ENCODE measurements at places on chromosomes 12 and 14.

- DNase-seq: no peak
These were observed 2.4 kb downstream of the LGR5 start for GRCh38 chr12:71441836-71442566.

DNA sequence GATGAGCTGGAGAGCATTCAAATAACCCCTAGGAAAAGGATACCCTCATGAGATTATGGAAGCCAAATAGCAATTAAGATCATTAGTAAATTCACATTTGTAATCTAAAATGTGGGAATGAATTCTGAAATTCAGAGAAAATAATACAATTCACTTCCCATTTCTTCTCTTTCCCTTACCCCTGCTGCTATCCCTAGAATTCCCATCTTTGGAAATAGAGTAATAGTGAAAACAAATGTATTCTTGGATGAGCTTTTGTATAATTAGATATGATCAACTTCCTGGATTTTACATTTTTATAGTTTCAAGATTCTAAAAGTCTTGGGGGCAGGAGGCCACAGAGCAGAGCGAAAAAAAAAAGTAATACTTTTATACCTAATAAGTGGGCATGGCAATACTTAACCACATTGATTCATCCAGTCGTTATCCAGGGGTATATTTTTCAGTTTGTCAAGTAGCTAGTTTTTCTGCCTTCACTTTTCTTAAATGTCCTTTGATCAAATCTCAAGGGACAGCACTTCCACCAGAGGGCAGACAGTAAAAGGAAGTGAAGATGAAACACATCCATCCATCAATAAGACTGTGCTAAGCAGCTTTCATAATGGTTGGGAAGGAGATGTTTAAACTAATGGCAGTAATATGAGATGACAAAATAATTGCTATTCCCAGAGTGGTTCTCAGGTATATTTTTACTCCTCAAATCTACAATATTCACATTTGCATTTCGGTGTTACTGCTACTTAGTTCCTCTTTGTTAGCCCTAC lies 401.3 kb downstream of the DIO2 start:
- no peak for DNase-seq

DNA sequence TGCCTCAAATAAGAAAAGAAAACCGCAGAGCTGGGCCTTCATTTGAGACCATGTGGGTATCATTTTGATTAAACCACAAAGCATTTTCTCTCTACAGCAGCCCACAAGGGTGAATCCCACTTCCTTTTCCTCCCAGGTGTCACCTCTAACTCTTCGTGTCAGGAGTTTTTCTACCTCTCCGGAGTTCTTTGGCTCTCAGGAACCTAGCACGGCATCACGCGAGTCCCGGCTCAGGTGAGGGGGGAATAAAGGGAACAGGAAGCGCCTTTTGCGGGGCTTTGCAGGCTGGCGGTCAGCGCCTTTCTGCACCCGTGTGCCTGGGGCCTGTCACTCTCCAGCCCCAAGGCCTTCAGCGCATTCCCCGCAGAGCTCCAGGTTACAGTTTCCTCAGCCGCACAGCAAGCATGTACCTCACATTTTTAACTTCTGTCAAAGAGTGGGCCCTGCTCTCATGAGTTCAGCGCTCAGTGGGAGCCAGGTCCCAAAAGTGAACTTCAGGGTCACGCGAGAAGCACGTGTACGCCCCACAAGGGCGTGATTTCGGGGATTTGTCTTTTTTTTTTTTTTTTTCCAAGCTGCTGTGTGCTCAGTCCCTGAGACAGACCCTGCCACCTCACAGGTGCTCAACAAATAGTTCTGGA lies 740 bp upstream of the PRPF40B start:
- DNase-seq: peak; percentile 28

DNA sequence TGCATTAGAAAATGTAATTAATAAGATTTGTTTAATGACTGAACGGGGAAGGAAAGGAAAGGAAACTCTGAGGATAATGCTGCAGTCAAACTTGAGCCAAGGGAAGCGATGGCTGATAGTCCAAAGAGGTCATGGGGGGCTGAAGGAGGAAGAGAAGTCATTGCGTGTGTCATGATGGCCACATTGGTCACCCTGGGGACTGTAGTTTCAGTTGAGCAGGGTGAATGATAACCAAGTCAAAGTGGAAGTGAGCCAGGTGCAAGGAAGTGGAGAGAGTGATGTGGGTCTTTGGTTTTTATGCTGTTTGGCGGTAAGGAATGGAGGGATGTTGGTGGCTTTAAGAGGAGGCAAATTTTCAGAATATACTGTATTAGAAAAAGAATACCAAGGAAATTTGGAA lies 21.6 kb downstream of the C12orf75 start:
- no peak for DNase-seq

GRCh38 chr12:31570880-31571279 lies 20.1 kb downstream of the DENND5B start:
- DNase-seq: no peak

DNA sequence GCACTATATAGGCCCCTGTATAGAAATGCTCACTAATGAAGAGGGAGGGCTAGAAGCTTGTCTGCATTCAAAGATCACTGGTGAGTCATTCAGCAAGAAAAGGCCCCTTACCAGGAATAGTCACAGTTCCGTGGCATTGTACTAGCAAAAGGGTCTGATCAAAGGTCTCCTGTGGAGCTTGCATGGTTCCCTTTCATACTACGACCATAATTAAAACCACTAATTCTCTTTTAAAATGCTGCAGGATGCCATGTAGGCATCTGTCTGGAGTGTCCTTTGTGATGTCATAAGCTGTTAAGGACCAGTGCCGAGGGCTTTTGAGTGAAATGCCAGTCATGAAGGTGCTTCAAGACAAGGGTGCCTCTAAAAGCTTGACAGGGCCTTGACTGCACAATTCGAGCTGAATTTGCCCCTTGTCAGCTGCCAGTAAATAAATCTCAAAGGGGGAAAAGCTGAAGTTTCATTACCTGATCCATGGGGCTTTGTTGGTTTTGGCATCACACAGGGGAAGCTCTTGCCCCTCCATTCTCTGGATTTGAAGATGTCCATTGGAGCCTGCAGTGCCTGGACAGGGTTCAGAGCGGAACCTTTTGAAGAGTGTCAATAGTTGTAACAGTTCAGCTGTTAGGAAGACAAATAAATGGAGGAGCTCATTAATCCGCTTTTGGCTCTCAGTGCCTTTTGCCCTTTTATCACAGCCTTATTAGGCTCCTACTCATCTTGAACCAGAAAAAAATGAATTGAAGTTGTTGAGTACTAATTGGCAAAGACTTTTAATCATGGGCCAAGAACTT lies 69.1 kb downstream of the TMEM260 start:
- no peak for DNase-seq

DNA sequence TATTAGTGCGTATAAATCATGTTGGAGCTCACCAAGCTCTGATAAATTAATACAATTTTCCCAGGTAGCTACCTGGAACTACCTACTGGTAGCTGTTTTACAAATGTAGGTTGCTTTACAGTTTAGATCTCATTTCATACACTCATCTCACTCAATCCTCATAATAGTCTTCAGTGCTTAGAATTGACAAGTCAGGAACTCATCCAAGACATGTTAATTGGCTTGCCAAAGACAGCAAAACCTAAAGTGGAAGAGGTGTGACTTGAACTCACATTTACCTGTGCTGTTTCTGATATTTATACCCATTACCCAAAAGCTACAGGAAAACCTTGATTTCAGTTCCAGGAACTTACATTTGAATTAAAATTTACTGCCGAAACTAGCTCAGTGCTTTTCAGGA lies 296.7 kb downstream of the DIO2 start:
- DNase-seq: no peak

- no peak for DNase-seq
These were observed 102.9 kb downstream of the DYRK2 start for GRCh38 chr12:67751381-67751928.

GRCh38 chr12:112303004-112303403 lies 79.2 kb downstream of the HECTD4 start:
- DNase-seq: no peak

DNA sequence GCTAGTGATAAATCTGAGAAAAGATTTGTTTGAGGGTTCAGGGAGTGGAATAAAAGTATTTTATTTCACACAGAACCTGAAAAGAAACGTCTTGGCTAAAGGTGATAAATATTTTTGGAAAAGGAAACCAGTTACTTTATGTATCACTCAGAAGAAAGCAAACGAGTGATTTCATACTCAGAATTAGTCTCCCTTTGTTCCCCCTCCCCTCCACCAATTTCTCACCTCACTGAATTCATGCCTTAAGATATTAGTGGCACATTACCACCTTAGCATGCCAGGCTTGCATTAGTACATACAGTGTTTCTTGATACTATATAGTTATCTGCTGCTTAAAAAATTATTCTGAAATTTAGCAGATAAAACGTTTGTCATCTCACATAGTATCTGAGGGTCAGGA lies 28.2 kb downstream of the G2E3 start:
- no peak for DNase-seq

GRCh38 chr12:106000382-106001104 lies 138.2 kb downstream of the NUAK1 start:
- no peak for DNase-seq

- peak; percentile 78 for DNase-seq
These were observed 10.2 kb downstream of the CD69 start for GRCh38 chr12:9750276-9751203.

GRCh38 chr12:120132054-120132836 lies 15.7 kb upstream of the RAB35 start:
- DNase-seq: no peak

DNA sequence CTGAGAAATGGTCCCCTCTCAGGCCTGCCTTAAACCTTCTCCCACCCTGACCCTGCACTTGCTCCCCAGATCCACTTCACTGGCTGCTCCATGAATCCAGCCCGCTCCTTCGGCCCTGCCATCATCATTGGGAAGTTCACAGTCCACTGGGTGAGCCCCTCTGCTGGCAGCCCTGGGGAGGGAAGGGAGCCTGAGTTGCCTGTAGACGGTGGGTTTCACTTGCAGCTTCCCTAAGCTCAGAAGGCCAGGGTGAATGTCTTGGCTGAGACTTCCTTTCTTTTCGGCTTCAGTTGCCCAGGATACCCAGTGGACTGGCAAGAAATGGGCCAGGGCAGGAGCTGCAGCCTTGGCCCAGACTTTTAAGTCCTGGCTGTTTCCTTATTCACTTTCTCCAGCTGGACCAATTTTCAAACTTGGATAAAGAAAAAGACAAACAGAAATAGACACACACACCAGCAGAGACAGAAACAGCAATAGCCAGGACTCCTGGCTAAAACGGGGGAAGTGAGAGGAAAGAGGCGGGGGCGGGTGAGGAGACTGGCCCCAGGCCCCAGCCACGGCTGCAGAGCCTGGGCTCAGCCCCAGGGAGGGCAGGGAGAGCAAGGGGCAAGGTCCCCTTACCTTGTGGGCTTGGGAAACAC lies 2.0 kb downstream of the AQP6 start:
- no peak for DNase-seq

DNA sequence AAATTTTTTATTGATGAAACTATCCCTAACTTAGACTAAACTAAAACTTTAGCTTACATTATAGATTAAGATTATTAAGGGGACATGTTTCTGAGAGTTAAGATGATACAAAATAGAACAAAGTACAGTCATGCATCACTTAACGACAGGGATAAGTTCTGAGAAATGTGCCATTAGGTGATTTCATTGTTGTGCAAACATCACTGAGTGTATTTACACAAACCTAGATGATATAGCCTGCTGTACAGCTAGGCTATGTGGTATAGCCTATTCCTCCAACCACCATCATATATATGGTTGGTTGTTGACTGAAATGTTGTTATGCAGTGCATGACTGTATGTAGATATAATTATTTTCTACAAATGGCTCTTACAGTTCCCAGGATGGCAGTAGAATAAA lies 46.5 kb downstream of the ATP6V1D start:
- no peak for DNase-seq

GRCh38 chr12:19261773-19262172 lies 132.2 kb downstream of the PLEKHA5 start:
- DNase-seq: no peak

DNA sequence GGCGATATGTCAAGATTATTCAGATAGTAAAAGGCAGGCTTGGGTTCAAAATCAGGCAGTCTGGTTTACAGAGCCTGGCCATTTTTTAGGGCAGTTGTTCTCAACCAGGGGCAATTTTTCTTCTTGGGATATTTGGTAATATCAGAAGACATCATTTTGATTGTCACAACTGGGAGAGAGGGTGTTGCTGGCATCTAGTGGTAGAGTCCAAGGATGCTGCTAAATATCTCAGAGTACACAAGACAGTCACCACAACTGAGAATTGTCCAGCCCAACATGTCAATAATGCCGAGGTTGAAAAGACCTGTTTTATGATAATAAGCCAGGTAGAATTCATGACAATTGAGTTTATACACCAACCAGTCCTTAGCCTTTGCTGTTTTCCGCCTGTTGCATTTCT lies 733.9 kb downstream of the NRXN3 start:
- DNase-seq: no peak

DNA sequence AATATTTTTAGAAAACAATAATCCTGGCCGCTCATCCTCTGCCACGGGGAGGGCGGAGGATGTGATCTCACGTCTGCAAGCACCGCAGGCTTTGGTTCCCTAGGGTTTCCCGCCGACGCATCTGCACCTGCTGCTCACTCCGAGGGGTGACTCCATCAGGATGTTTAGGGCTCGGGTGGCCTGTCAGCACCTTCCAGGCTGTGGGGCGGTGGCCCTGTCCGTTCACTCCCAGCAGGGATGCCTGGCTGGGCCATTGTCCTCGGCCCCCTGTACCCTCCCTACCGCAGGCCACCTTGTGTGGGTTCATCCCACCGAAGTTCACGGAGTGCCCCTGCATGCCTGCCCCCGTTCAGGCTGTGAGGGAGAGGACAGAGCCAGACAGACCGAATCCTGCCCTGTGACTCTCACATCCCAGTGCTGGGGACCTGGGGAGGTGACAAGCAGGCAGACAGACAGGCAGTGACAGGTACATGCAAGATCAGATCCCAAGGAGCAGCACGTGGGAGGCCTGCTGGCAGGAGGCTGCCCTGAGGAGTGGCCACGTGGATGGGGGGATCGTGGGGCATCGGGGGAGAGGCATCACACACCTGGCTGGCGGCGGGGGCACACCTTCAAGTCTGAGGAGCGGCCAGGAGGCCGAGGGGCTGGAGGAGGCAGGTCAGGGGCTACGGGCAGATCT lies 112.6 kb downstream of the ADGRD1 start:
- DNase-seq: no peak

GRCh38 chr12:1618489-1618888 lies 10.5 kb upstream of the WNT5B start:
- DNase-seq: no peak

DNA sequence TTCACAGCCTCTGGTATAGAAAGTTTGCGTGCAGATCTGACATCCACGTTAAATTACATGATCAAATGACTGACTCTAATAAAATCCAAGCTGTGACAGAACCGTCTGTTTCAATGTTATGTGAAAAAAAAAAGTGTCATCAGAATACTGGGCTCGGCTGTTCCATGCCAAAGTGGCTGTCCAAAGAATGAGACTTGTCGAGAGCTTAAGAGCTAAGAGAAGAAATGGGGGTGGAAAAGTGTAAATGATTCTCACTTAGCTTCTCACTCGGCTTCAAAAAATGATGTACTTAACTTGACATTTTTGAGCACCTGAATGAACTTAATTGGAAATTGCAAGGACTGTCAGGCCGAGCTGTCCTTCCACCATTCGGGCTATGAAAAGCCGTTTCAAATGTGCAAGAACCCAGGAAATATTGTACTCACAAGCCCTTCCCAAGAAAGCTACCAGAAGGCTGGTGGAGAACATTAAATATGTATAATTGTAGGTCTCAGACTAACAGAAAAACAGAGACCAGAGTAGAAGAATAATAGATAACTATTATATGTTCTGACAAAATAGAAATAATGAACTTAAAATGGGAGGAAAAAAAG lies 78.0 kb downstream of the DIO3 start:
- DNase-seq: no peak

GRCh38 chr14:104863131-104863862 lies 1.8 kb upstream of the CEP170B start:
- DNase-seq: no peak

Measured in CD14-positive monocyte (primary cell).